Left renal pelvis (tissue), 4 donors: ENCODE measurements at places on chromosomes 7 and 10.

GRCh38 chr10:88592906-88593305 is 6.3 kb downstream of the LIPJ start:
- DNase-seq, result no peak

DNA sequence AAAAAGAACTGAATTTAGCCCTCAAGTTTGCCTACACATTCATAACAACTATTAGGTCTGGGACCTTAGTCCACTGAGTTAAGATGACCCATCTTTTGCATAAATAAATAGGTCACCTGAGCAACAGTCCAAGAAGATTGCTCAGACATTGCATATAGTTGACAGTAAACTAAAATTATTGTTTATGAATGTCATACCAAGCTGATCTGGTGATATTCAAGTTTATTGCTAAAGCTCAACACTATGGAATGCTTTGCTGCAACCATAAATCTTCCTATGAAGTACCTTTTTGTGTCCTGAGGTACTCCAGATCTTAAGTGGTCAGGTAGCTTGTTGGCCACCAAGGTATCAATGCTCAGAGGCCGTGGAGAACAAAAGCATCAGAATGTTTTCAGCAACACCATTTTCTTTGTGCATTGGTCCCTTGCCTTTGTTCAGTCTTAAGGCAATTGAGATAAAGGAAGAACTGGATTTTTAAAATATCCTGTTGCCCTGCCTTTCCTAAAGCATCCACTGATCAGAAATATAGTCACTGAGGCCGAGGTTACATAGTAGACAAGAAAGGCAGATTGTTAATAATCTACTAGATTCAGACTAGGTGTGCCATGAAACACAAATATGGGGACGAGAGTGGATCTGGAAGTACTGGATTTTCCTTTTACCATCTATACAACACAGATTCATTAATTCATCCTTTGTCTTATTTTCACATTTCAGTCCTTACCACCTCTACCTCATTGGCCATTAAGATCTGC is 321.3 kb downstream of the PTEN start:
- no peak for DNase-seq

GRCh38 chr10:48879451-48879850 is 60.2 kb downstream of the LRRC18 start:
- DNase-seq, result no peak

- DNase-seq, result no peak
These were observed 78.1 kb upstream of the PHYHIPL start for GRCh38 chr10:59098387-59098786.

GRCh38 chr7:117034851-117035464 is 81.7 kb downstream of the ST7 start:
- DNase-seq, result no peak

DNA sequence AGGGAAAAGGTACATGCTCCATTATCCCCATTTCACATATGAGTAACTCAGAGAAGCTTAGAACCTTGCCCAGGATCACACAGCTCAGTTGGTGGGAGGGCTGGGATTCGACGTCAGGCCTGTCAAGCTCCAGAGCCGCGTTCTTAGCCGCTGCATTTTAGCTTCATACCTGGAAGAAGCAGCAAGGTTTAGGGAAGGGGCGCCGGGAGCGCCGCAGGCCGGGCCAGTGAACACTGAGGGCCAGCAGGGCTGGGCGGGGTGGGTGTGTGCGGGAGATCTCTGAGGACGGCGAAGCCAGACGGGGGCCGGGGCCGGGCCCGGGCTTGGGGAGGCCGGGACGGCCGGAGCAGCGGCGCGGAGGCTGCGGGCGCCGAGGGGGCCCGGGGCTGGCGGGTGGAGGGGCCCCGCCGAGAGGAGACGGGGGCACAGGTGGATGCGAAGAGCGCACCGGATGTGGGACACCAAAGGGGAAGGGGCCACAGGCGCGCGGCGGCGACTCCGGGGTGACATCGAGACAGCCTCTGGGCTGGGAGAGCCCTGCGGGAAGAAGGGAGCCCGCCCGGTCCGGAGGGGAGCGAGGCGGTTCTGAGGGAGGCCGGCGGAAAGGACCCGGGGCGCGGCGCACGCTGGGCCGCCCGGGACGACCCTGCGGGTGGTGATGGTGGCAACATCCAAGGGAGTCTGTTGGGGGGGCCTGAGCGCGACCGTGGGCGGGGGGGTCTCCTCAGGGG is 498 bp downstream of the NDST2 start:
- DNase-seq, result no peak

- no peak for DNase-seq
These were observed 71.7 kb downstream of the MTURN start for GRCh38 chr7:30206491-30206890.

DNA sequence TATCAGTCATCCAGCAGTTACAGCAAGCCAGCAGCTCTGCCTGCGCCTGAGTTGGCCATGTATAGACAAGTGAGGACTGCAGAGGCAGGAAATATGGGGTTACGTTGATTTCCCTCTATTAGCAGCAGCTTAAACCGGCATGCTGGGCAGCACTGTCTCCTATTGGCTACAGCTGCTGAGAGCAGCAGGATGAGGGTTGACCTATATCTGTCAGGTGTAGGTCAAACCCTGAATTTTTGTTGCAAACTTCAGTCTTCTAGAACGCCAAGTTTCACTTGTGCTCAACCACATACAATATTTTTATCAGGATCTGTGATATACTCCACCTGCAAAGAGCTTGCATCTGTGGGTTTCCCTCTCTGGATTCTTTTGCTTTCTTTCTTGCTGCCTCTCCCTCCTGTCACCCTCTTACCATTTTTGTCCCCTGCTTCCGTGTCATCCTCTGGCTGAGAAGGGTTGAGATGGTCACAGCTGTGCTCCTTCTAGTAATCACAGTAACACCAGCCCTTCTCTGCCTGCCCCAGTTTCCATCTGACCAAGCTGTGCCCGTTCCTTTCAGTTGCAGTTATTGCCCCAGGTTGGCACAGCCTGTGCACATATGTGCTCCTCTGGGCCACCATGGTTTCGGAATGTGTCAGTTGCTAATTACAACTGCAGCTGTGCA is 23.8 kb upstream of the GLCCI1 start:
- no peak for DNase-seq

GRCh38 chr7:134779741-134780065 is 269 bp downstream of the CALD1 start:
- no peak for DNase-seq

GRCh38 chr10:48887982-48888381 is 51.7 kb downstream of the LRRC18 start:
- DNase-seq, result no peak

DNA sequence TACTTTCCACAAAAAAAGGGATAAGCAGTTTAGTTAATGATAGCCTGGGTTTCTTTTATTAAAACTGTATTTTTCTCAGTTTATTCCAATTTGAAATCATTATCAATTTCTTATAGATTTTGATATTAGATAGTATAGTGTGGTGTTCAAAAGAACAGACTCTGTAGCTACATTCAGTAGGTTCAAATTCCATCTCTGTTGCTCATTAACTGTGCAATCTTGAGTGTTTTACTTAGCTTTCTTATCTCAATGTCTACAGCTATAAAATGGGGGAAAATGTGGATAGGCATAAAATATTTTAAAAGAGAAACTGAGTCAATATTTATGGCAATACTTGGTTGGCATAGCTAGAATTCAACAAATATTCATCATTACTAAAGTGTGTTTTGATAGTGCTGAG is 86.9 kb upstream of the SEMA3A start:
- DNase-seq, result no peak

GRCh38 chr7:95974108-95974507 is 201.8 kb downstream of the DYNC1I1 start:
- no peak for DNase-seq

GRCh38 chr7:138258197-138258559 is 181.9 kb downstream of the AKR1D1 start:
- DNase-seq, result no peak

DNA sequence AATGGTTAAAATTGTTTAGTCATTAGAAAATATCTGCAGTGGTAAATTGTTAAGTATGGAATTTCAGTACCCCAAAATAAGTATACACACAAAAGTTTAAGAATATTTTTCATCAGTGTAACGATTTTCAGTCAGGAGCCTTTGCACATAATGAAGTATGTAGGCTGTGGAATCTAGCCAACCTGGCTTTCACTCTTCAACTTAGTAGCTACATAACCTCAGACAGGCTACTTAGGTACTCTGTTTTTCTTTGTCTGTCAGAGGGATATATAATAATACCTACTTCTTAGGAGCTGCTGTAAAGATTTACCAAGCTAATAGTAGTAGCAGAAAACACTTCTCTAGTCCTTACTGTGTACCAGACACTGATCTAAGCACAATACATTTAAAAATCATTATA is 137.5 kb downstream of the ZEB1 start:
- no peak for DNase-seq

DNA sequence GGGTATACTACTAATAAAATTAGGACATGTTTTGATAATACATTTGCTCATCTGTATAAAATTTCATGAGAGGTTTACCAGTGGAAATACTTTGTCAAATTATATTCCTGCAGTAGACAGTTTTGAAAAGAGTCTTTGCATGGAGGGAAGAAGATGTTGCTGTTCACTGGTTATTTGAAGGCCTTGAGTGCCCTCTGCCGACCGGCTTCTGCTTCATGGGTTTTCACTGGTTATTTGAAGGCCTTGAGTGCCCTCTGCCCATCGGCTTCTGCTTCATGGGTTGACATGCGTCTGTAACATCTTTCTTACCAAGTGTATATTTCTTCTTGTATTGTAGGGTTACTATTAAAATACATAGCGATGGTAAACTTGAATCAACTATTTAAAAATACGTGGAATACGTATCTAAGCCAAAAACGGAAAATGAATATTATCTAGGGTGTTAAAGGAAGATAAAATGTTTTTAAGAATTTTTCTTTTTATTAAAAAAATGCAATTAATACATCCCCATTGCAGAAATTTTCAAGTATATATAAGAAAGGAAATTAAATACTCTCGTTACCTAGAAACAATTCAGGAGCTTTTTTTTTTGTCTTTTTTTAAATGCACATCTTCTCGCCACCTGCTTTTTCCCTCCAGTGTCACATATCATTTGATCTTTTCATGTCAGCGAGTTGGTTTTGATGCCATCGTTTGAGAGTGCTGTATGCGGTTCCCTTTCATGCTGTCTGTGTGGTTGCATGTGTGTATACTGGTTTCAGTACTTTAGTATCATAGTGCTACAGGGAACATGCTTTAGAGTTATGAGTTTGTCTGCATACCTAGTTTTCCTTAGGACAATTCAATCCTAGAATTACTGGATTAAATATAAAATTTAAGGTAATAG is 73.4 kb downstream of the SHH start:
- DNase-seq, result peak; percentile 39

DNA sequence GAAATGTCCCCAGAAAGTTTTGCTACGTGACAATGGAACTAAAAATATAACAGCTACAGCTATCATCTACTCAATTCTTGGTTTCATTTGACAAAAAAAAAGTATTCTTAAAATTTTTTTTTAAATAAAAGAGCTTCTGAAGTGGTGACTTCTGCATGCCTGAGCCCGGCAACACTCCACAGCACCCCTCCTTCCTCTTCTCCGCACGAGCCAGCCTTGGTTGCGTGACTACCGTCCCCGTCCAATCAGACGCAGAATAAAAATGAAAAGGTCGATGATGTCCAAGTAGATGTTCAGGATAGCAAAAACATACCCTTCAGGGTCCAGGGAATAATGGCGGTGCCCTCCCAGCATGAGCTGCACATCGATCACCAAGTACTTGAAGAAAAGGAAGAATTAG is 34.5 kb upstream of the GATAD1 start:
- no peak for DNase-seq

- no peak for DNase-seq
These were observed 25.7 kb upstream of the LOXL4 start for GRCh38 chr10:98293550-98294269.

GRCh38 chr10:20494474-20494873 is 402.6 kb downstream of the NEBL start:
- DNase-seq, result no peak

DNA sequence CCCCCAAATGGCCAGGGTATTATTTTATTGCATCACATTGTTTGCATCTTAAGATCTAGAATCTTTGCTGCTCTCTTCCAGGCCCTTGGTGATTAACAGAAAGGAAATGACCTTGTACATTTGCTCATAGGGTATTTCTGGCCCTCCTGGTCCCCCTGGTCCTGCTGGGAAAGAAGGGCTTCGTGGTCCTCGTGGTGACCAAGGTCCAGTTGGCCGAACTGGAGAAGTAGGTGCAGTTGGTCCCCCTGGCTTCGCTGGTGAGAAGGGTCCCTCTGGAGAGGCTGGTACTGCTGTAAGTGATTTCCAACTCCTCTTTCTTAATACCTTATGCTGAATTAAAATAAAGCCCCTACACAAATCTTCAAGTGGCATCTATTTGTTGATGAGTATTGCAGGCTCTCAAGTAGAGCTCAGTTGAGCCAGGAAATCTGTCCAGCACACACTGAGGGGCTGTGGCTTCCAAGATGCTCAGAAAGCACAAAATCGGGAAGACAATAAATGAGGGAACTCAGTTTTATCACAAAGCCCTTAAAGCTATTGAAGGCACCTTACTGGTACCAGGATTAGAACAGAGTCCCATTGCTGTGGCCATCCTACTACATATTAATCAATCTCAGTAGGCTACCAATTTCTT is 28.2 kb downstream of the COL1A2 start:
- no peak for DNase-seq

GRCh38 chr7:117012284-117012683 is 59.0 kb downstream of the ST7 start:
- DNase-seq, result no peak

GRCh38 chr7:28954946-28955345 is 3.2 kb downstream of the TRIL start:
- DNase-seq, result no peak

GRCh38 chr10:33477291-33478088 is 143.0 kb upstream of the NRP1 start:
- DNase-seq, result no peak

DNA sequence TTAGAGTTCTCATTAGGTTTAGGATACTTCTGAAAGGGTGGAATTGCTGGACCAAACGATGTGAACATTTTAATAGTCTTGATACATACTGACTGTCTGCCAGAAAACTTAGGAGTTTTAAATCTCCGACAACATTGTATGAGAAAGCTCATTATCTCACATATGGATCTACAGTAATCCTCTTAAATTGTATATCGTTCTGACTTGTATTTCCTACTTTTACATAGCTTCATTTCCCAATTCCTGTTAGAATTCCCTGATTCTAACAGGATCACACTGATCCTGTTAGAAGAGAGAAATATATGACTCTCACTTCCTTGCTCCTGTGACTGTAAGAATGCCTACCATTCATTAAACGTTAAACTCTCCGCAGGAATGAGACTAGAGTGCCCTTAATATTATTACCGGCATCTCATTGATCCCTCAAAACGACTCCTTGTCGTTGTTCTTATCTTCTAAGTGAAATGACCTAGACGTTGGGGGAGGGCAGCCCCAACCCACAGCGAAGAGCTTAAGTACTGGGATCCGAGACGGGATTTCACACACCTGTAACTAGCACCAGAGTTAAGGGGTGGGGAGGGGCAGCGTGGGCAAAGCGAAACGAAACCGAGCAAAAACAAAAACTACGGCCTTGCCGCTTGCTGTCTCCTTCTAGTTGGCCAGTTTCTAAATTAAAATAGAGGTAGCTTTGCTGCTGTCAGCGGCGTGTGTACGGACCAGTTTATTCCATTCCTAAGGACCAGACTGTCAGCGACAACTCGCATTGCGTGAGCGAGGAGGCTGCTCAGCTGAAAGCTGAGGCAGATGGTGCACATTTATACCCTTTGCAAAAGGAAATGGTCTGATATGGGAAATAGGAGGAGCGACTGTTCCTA is 678 bp upstream of the TMEM106B start:
- peak; percentile 36 for DNase-seq
